Cerebellar nuclear complex (tissue), 1 donor: ENCODE measurements at places on chromosomes 11 and 22.

DNA sequence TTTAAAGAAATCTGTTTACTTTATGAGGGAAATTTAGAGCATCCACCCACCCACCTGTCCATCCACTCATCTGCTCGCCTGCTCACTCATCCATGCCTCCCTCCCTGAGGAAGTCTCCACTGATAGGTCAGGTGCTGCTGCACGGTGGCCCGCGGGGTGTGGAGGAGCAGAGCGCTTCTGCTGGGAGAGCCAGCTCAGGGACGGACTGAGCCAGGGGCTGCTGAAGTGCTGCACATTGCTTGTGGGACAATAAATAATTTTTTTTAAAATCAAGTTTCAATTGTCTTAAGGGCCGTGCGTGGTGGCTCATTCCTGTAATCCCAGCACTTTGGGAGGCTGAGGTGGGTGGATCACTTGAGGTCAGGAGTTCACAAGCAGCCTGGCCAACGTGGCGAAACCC lies 148.9 kb downstream of the TBC1D22A start:
- DNase-seq, result no peak

DNA sequence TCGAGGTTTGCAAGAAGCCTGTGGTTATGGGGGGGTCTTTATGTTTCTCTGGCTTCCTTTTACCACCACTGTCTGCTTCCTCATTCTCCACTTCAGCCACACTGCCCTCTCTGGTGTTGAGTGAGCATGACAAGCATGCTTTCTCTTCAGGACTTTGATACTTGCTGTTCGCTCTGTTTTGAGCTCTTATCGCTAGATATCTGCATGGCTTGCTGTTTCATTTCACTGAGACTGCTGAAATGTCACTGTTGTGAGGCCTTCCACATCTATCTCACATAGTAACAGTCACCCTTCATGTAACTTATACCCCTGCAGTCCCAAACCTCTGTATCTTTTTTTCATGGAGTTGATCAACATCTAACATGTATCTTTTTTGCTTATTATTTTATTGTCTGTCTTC lies 59.8 kb downstream of the TMEM135 start:
- no peak for DNase-seq

DNA sequence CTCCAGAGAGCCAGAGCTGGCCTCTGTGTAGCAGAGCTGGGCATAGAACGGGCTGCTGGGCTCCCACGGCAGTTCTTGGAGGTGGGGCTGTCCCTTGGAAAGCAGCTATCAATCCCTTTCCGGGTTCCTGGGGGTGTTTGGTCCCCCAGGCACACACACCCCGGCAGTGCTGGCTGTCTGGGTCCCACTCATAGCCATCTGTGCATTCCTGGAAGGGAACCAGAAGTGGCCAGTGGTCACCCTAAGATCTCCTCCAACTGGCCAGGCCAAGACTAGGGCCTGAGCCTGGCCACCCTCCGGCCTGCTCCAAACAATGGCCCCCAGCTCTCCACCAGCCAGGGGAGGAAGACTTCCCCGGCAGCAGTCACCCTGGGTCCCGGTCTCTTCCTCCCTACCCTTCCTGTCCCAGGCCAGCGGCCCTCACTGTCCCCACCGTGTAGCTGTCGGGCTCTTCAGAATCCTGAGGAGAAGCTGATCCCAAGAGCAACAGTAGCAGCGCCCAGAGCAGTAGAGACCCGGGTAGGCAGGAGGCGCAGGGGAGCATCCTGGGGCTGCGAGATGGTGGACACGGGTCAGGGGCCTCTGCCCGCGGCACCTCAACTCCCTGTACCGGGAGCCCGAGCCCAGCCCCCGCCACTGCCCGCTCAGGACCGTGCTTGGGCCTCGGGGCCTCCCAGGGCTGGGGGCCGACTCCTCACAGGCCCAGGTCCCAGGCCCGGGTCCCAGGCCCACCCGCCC lies 620 bp downstream of the EFEMP2 start:
- DNase-seq, result no peak

DNA sequence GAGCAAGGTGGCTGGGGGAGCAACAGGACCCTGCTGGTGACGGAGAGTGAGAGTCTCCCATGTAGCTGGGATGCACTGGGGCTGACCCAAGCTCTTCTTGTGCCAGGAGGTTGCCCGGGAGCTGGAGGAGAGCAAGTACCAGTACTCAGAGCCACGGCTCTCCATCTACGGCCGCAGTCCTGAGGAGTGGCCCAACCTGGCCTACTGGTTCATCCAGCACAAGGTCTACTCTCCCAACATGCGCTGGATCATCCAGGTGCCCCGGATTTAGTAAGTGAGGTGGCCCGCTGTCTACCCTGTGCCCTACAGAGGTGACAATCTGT lies 40.4 kb downstream of the AMPD3 start:
- no peak for DNase-seq

DNA sequence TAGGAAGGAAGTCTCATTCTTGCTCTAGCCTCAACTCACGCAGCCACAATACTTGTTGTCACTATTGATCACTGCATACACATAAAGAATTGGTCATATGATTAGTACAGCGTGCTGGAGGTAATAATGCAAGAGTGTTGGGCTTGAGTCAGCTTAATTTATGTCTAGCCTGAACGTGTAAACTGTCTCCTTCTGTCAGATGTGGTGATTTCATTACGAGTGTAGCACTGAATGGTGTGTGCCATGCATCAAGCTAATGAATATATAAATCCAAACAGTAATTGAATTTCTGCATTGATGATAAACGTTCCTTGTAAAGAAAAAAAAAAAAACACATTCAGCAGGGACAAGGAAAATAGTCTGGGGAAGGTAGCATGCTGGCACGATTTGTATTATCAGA lies 396.2 kb upstream of the RAG2 start:
- DNase-seq, result no peak

DNA sequence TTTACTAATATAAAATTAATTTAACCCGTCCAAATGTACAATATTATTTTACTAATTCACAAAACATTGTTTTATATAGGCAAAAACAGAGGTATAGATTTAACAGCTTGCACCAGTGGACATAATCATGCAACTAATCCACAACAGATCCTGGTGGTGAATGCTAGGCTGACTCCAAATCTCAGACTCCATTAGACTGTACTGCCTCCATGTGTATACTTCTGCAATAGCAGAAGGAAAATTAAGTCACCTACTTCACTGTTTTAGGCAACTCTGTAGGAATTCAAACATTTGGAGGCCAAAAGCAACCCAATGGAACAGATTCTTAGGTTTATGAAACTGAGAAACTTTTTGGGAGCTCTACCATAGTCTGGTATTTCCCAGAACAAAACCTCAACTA lies 30.0 kb upstream of the RAB39A start:
- DNase-seq, result no peak

DNA sequence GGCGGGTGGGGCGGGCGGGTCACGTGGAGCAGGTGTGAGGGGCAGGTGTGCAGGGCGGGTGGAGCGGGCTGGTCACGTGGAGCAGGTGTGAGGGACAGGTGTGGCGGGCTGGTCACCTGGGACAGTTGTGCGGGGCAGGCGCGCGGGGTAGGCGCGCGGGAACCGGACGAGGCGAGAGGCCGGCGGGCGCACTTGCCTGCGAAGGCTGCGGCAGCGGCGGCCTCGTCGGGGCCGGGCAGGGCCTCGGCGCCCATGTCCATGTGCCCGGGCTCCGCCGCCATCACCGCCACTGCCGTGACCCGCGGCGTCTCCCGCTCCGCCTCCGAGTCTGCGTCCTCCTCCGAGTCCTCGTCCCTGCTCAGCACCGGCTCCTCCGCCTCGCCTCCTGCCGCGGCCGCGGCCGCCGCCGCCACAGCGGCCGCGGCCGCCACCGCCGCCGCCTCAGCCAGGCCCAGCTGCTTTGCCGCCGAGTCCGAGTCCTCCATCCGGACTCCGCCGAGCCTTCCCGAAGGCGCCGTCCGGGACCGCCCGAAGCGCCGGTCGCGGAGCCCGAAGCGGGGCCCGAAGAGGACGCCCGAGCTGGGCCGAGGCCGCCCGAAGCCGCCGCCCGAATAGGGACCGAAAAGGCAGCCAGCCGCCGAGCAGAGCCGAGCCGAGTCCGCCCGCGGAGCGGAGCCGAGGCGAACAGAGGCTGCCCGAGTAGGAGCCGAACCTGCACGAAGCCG lies at the start of gene DEAF1:
DEAF1 (minus strand) TSS at position 660 of the 725 bp plus-strand sequence; CDS start at position 485, 175 bp downstream.
- DNase-seq, result no peak

DNA sequence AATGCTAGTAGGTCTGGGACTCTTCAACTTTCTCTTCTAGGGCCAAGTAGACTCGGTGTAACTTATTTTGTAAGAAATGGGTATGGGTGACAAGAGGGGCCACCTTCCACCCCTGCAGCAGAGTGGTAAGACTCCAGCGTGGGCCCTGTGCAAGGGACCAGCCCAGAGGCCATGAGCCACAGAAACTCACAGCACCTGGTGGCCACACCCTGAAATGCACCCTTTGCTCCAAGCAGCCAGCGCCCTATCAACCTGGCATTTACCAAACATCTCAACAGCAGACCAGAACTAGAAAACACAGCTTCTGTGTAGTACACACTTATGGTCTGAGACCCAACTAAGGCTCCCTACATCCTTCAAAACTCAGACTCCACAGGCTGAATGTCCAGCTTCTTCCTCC lies 5.7 kb downstream of the CDCA5 start:
- no peak for DNase-seq

- no peak for DNase-seq
Observed at GRCh38 chr11:16603890-16604793, 134.3 kb upstream of the C11orf58 start.

DNA sequence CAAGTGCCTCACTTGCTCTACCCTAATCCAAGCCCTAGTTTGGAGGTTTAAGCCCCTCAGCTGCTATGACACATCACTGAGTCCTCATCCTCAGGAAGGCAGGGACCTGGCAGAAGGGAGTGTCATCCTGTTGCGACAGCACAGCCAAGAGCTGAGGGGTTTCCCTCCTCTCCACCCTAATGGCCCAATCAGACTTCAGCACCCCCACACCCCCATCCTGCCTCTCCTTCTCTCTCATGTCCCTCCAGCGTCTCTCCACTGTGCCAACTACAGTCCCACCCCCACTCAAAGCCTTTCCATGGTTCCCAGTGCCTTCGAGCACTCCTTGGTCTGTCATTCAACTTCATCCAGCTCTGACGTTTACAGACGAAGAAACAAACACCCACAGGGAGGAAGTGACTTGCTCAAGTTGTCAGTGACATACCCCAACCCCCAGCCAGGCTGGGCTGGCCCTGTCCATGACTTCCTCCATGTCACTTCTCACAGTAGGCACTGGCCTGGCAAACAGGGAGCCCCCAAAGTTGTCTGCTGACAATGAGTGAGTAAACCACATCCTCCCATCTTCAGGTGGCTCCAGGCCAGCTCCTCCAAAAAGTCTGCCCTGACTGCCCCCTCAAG lies 15.6 kb downstream of the ARAP1 start:
- DNase-seq, result no peak

GRCh38 chr11:27394781-27395228 lies 31.8 kb upstream of the CCDC34 start:
- no peak for DNase-seq

- DNase-seq, result no peak
Observed at GRCh38 chr11:19648321-19648720, 64.3 kb upstream of the NAV2 start.

GRCh38 chr11:133712051-133712560 lies 133.2 kb downstream of the SPATA19 start:
- DNase-seq, result no peak

DNA sequence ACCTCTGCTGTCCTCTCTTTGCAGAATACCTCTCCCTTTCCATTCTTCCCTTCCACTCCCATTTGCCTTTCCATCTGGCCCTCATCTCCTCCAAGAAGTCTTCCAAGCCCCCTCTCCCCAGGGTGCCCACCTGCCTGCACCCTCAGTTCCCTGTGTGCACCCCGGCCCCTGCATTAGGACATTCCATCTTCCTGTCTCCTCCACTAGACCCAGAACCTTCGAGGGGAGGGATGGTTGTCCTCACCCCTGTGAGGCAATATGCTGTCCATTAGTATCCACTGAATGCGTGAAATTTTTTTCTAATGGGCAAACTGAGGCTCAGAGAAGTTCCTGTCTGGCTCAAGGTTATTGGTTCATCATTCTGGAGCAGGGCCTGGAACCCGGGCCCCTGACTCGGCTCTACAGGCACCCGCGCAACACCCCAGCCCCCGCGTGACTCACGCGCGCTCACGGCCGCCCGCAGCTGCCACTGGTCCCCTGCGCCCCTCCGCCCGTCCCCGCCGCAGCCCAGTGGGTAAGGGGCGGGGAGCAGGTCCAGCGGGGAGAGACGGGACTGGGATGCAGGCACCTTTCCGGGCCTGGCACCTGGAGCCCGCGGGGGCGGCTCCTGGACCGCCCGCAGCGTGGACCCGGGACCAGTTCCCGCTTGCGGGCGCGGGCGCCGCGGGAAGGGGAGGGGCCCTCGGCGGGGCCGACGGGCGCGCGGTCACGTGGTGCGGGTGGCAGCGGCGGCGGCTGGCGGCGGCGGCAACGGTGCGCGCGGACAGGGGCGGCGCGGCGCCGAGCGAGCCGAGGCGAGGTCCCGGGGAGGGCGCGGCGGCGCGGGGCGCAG lies 7.0 kb downstream of the SEPTIN3 start:
- no peak for DNase-seq

- no peak for DNase-seq
Observed at GRCh38 chr11:109845437-109845836, 247.8 kb upstream of the ZC3H12C start.

DNA sequence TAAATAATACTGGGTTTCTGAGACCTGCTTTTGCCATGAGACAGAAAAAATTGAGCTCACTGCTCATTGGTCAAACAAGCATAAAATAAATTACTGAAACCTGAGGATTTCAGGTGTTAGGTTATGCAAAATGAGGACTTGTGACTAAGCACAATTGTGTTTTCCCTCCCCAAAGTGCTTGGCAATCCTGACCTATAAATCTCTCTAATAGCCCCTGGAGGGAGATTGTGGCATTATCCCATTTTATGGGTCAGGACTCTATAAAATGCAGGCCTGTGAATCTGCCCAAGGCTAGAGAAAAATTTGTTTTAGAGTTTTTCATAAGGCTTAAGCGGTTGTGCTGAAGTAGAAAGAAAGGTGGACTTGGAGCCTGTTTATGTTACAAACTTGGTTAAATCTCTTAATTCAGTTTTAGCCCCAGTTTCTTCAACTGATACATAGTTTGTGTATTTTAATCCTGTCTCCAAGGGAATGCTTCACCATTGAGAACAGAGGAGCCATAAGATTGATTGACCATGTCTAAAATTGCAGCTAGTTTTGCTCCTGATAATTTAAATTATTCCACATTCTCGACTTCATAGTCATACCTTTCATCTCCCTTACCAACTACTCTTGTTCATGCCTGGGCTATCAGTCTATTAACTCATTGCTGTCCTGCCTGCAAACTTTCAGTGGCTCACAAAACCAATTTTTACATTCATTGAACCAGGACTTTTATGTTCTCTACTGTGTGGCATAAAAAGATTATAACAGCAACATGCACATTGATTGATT lies 63.6 kb upstream of the LRRC4C start:
- no peak for DNase-seq

DNA sequence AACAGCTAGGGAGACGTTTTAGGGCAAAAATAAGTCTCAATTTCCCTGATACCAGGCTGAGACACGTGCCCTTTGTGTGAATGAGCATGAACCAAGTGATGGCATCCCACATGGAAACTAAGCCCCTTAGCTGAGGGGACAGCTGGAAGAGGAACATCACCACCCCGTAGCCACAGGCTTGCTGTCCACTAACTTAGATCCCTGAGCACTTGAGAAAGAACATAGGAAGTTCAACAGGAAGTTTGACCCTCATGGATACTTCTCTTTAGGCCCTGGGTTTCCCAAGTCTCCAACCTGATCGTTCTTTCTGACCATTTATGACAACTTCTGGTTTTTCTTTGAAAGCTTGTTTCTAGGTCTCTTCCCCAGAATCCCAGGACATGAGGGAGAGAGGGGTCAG lies 11.6 kb upstream of the CKAP5 start:
- no peak for DNase-seq
